Stimulated activated naive CD8-positive, alpha-beta T cell treated with anti-CD3 and anti-CD28 coated beads, Interleukin-15, Interleukin-2, amounts not matched to agents 100 U/mL and 50 U/mL, for 24 hours (primary cell): ENCODE measurements at places on chromosomes 5 and 9.
A peak's percentile ranks its signal among the peaks of the same experiment; 100 is the strongest.

DNA sequence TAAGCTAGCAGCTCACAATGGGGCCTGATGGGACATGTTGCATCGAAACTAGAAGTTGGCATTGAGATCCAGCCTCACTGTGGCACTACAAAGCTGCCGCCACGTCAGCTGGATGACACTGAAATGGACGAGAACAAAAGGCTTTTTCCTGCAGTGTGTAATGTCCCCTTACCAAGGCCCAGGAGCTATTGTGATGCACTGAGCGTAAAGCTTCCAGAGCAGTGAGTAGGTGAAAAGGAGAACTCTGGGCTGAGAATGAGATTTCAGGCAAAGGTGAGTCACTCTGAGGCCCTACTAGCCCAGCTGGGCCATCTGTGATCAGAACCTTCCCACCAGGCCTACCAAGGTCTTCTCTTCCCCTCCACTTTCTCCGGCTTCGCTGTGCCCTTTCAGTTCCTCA lies 528.1 kb upstream of the KLF4 start:
- no peak for DNase-seq

GRCh38 chr9:127612939-127613582 lies 984 bp downstream of the STXBP1 start:
- peak; percentile 49 for DNase-seq

DNA sequence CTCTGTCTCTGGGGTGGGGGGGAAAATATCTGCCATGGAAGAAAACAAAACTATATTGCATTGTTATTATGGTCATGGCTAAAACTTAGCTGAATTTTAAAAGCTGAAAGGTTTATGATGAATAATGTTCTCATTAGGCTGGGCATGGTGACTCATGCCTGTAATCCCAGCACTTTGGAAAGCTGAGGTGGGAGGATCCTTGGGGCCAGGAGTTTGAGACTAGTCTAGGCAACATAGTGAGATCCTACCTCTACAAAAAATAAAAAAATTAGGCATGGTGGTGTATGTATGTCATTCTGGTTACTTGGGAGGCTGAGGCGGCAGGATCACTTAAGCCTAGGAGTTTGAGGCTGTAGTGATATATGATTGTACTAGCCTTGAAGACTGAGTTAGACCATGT lies 44.5 kb downstream of the IPO11 start:
- DNase-seq = no peak

DNA sequence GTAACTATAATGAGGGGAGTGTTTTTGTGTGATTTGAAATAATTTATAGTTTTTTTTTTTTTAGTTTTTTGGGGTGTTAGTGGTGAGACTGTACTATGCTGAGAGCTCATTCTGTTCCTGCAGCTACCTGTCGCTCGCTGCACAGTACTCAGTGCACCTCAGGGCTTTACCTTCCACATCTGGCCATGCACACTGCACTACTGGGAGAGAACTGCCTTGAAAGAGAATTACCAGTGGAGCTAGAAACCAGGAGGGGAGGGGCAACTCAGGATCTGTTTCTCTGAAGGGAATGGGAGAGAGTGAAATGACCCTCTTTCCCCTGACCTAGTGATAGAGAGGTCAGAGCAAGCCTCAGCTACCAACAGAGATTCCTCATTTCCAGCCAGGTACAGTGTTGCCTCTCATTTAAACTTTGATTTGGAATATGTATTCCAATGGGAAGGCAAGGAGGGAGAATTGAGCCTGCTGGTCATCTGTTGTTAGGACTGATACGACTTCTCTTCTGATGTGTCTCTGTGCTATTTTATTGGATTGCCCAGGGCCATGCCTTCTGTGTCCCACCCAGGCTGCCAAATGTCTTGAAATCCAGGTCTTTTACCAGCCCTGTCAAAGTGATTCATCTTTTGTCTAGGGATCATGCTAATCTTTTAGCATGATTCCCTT lies 8.9 kb downstream of the ATG10 start:
- DNase-seq = no peak

- no peak for DNase-seq
Measured at GRCh38 chr5:174352681-174353080, 307.2 kb downstream of the NSG2 start.

DNA sequence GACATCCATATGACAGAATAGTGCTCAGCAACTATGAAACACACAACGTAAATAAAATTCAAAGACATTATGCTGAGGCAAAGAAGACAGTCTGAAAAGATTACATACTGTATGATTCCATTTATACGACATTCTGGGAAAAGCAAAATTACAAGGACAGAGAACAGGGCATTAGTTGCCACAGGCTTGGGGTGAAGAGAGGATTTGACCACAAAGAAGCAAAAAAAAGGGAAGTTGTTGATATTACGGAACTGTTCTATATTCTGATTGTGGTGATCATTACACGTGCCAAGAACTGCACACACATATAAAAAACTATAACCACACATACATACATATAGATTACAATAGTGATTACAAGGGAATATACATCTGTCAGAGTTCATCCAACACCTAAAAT lies 24.1 kb downstream of the CDK5RAP2 start:
- DNase-seq = no peak

DNA sequence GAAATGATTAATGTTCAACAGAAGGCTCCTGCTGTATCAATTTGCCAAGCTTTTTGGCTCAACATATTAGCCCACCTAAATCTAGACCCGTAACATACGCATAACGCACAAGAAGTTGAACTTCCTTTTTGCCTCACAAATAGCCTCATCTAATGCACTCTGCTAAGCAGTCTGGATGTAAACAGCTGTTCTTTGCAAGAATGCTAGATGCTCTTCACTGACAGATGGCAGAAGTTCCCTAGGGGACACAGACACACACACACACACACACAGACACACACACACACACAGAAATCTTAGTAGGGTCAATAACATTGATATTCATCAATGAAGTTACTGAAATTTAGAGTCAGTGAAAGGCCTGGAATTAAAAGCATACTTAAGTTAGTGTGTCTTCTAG lies 13.2 kb upstream of the PCA3 start:
- DNase-seq = no peak

GRCh38 chr5:893711-894110 lies 1.0 kb downstream of the TRIP13 start:
- no peak for DNase-seq

DNA sequence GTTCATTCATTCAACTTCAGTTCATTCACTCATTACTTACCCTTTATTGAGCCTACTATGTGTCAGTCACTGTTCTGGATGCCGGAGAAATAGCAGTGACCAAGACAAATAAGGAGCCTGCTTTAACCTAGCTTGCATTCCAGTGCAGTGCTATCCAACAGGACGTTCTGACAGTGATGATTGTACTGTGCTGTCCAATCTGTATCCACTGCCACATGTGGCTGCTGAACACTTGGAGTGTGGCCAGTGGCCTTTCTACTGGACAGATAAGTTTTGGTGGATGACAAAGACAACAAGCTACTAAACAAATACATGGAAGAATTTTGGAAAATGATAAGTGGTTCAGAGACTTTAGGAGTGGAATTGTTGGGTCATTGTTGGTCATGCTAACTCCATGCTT lies 33.6 kb downstream of the SUB1 start:
- no peak for DNase-seq

GRCh38 chr5:147753765-147754164 lies 28.8 kb downstream of the JAKMIP2 start:
- DNase-seq = no peak

- DNase-seq = no peak
Measured at GRCh38 chr9:35044071-35044470, 28.4 kb downstream of the VCP start.

- DNase-seq = no peak
Measured at GRCh38 chr9:79661279-79661678, 89.5 kb downstream of the TLE4 start.

DNA sequence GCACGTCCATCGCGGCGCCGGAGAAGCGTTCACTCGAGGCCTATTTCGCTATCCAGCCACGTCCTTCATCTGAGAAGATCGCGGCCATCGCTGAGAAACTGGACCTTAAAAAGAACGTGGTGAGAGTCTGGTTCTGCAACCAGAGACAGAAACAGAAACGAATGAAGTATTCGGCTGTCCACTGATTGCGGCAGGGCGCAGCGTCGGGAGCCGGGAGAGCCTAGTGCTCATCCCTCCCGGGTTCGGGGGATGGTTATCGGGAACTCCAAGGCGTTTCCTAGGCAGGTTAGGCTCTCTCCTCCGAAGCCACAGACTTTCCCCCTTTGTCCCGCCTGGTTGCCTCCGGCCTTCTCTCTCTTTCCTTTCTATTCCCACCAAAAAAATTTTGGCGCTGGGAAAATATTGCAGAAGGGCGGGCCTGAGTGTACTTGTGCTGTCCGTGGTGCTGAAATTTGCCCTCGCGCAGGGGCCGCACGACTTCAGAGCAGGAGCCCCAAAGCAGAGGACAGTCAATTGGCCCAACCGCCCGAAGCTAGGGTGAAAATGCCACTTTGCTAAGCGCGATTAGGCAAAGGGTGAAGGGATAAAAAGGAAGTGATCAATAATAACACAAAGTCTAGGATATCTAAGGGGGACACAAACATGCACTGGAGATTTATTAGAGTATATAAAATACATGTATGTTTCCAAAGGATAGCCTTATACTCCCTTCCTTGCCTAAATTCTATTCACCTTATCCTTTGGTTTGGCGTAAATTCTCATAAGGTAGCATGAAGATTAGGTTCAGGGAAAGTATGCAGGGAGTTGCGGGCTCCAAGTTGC lies 1.8 kb downstream of the POU4F3 start:
- DNase-seq = peak; percentile 57

DNA sequence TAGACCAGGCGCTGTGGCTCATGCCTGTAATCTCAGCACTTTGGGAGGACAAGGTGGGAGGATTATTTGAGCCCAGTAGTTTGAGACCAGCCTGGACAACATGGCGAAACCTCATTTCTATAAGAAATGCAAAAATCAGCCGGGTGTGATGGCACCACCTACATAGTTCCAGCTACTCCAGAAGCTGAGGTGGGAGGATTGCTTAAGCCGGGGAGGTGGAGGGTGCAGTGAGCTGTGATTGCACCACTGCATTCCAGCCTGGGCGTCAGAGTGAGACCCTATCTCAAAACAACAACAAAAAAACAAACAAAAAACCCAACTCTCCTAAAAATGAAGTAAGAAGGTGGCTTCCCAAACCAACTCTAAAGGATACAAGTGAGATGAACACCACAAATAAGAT lies 23.0 kb downstream of the IARS1 start:
- no peak for DNase-seq

DNA sequence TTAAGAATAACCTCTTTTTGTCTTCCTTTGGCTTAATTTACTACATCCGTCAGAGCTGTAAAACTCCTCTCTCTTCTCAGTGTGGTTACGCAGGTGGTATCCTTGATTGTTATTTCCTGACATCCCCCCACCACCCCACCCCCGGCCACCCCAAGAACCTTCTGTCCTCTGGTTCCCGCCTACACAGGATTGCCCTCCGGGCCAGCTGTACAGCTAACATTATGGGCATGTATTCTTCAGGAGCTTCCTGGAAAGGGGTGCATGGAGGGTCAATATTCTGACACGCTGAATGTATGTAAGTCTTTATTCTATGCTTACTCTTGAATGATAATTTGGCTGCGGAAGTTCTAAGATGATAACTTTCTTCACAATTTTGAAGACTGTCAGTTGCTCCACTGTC lies 13.0 kb upstream of the ANP32B start:
- DNase-seq = no peak

DNA sequence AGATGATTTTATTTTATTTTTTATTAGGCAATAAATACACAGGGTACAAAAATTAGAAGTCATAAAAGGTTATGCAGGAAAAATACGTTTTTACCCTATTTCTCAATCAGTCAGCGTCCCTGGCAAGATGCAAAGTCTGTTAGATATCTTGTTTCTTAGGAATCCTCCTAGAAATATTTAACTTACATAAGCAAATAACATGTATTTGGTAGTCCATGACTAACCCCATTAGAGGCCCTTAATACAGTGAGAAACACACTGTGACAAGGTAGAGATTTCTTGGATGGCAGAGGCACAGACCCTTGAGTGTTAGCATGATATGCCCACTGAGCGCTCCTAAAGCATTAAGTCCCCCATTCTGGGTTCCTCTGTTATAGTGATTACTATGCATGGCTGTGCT lies 121.2 kb upstream of the ADAMTSL1 start:
- DNase-seq = no peak

GRCh38 chr5:116650964-116651363 lies 76.3 kb upstream of the SEMA6A start:
- DNase-seq = no peak

- no peak for DNase-seq
Measured at GRCh38 chr9:112726428-112726827, 8.5 kb upstream of the INIP start.

DNA sequence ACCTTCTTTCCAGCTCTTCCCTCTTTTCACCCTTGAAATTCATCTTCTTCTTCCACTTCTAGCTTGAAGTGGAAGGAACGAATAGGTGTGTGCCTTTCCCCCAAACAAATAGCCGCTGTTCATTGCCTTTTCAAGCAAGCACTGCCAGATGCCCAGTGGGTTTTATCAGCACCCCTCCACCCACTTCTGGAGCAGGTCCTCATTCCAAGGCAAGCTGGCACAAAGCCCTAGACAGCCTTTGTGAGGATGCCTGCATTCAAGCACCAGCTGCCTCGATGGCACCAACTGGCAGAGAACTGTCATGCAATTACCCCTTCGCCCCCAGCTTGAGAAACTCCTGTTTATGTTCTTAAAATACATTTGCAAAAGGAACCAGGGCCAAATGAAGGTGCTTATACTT lies 36.5 kb downstream of the SERINC5 start:
- DNase-seq = no peak

GRCh38 chr5:81246697-81247096 lies 13.6 kb downstream of the CKMT2 start:
- no peak for DNase-seq

DNA sequence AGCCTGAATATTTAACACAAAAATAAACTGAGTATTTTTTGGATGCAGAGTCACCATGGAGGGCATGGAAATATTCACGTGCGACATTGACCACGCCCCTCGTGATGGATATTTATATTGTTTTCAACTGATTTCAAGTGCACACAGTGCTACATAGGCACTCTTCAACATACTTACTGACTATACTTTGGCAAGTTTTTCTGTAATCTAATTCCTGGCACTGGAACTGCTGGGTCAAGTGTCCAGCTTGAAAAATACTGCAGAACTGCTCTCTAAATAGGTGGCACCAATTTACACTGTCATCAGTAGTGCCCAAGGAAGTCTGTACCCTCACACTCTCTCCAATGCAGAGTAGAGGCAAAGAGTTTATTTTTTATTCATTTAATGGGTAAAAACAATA lies 65.1 kb downstream of the FBN2 start:
- no peak for DNase-seq

GRCh38 chr5:16852251-16853005 lies 83.7 kb downstream of the MYO10 start:
- no peak for DNase-seq

DNA sequence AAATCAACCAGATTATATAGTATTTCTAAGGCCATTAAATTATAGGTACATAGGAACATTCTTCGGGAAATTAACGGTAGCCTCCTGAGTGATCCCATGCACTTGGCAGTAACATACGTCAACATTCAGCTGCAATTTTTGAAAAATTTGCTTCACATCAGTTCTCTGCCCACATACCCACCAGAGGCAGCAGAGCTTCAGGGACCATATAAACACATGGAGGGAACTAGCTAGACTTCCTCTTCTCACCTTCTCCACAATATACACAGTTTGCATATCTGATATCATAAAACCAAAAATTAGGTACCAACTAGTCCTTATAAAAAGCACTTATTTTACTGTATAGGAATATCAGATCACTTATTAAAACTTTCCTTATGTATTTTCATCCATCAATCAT lies 4.8 kb downstream of the PSIP1 start:
- no peak for DNase-seq
